ENCODE measurements at places on chromosomes 1 and 21. TPM values are rescaled to one million over a fixed set of nuclear protein-coding genes. Genes with fewer than 3 reads are reported as not detected.

PHACTR4 gene
- 23.2 TPM for polyA plus RNA-seq

SPRR2F gene
- polyA plus RNA-seq, result not detected

CFHR5 gene
- not detected for polyA plus RNA-seq

TMPRSS15 gene
- polyA plus RNA-seq, result 0.09 TPM

LEMD1 gene
- not detected for polyA plus RNA-seq

PKLR gene
- polyA plus RNA-seq, result 19.9 TPM

- DNase-seq, result no peak
Observed at GRCh38 chr1:41891199-41891896, 27.4 kb downstream of the HIVEP3 start.

DNA sequence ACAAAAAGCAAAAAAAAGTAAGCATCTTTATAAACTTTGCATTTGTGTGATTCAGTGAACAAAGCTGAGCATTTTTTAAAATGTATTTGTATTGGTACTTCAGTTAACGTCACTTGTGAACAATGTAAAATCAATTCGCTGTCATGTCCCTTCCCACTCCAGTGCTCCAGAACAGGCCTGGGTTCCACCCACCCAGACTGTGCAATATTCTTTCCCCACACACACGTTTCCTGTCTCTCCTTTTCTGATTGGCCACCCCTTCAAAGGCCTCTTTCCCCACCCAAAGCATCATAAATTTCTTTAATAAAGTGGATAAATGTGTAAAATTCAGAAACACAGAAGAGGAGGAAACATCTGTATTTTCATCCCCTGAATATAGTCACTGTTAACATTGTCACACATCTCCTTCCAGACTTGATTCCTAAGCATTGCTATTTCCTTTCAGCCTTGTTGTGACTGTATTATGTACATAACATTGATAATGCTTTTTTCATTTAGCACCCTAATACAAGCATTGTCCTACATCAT, 12.0 kb downstream of the CLEC20A start:
- no peak for DNase-seq

DNA sequence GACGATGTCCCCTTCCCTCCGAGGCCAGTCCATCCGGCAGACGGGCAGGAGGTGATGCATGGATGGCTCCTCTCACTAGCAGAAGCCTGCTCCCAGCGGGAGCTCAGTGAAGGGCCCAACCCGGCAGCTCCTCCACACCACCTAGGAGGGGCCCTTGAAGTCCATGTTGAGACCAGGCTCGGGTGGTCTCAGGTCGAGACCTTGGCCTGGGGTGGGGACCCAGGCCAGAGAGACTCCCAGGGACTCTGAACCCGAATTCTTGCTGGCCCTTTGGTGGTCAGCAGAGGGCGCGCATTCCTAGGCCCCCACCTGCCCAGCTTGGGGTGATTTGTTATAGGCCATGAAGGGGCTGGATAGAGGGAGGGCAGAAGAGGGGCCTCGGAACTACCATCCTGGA, 642 bp upstream of the NT5C1A start:
- DNase-seq, result peak; percentile 49

GRCh38 chr1:36994294-36994693, 40.0 kb downstream of the GRIK3 start:
- DNase-seq, result no peak

DNA sequence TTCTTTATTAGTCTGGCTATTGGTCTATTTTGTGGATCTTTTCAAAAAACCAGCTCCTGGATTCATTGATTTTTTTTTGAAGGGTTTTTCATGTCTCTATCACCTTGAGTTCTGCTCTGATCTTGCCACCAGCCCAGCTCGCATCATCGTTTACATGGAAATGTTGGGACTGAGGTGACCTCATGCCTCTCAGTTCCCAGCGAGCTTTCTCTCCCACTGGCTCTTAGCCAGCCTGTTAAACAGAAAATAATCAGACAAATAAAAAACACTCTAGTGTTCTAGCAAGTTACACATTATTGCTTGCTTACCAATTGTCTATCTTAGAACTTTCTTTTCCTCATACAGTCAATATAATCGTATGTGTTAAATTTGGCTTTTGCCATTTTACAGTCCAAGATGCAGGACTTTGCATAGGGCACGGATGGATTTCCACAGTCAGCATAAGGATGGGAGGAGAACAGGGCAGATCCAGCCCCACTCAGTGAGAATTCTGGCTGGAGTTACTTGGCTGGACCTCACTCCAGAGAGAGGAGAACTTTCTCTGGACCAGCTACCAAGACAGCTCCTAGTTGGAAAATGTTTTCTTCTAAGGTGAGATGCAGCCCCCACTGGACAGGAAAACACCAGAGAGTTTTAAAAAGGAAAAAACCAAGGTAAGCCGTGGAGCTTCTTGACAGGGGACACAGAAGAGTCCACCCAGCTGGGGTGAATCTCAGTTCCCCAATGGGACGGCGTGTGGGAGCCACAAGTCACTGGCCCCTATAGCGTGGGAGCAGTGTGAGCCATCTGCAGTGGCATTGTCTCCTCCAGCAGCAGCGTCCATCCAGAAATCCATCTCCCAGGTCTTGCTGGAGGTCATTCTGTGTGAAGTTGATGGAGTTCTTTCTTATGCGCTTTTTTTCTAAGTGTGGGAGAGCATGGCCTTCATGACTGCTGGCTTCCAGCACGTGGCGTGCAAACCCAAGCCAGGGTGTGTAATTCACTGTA, 17.6 kb downstream of the PGBD2 start:
- no peak for DNase-seq

GRCh38 chr1:78360584-78360983, 130.2 kb upstream of the PTGFR start:
- DNase-seq, result no peak

DNA sequence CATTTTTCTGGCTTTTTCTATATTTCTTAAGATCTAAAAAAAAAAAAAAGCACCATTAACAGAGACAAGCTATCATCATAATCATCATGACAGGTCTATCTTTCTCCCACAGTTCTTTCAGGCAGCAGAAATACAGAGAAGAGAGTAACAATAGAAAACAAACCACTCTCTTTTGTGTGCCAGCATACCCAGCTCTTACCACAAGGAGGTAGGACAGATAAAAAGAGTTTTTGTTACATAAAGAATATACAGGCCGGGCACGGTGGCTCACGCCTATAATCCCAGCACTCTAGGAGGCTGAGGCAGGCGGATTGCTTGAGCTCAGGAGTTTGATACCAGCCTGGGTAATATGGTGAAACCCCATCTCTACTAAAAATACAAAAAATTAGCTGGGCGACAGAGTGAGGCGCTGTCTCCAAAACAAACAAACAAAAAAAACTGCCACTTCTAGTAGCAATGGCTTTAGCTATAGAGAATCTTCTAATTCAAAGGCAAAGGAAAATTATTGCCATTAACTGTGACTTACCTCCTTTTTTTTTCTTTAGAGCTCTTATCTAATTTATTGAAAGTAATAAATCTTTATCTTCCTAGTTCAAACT, 39.7 kb downstream of the ANKRD13C start:
- no peak for DNase-seq

DNA sequence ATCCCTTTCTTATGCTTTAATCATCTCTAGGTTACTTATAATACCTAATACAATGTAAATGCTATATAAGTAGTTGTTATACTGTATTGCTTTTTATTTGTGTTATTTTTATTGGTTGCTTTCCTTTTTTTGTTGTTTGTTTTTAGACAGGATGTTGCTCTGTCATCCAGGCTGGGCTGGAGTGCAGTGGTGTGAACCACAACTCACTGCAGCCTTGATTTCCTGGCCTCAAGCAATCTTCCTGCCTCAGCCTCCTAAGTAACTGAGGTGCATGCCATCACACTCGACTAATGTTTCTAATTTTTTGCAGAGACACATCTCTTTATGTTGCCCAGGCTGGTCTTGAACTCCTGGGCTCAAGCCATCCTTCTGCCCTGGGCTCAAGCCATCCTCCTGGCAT, 26.9 kb downstream of the KRTAP19-8 start:
- no peak for DNase-seq

DNA sequence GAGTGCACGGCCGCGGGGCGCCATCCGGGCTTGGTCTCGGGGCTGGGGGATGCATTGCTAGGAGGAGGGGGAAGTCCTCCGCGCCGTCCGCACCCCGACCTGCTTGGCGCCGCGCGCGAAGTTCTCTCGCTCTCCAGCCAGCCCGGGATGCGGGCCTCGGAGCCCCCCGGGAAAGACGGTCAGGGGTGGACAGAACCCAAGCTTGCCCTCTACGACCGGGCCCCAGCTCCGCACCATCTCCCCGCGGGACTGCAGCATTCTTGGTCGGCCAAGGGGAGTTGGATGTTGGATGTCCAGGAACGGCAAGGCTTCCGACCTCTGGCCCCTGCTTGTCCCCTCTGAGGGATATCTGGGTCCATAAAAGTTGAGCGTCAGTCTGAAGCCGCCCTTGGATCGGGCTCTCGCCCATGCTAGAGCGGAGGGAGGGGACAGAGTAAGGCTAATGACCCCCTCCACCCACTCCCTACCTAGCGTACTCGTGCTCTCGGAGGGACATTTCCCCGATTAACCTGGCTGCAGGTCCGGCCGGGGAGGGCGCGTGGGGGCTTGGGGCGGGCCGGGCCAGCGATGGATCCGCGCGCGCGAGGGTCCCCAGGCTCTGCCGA, 522 bp downstream of the DISP3 start:
- no peak for DNase-seq

DNA sequence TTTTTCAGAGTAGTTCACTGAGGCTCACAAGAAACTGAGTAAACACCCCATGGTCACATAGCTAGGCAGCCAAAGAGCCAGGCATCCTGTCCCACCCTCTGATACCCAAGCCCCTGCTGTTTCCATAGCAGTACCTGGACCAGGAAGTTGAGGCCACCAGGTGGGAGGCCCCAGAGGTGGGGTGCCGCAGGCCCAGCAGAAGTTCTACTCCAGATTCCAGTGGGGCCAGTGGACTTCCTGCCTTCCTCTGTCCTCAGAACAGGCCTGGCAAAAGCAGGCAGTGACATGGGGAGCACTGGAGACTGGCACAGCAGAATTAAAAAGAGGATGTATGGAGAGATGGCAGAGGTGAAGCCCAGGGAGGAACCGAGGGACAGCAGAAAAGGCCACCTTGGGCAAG, 19.0 kb downstream of the FOXO6 start:
- DNase-seq, result no peak

DNA sequence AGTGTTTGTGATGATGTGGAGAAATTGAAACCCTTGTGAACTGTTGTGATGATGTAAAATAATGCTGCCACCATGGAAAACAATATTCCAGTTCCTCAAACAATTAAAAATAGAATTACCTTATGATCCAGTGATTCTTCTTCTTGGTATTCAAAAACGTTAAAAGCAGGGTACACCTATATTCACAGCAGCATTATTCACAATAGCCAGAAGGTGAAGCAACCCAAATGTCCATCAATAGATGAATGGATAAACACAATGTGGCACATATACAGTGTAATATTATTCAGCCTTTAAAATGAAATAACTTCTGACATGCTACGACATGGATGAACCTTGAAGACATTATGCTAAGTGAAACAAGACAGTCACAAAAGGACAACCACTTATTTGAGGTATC, 59.2 kb downstream of the LYPLAL1 start:
- DNase-seq, result no peak

DNA sequence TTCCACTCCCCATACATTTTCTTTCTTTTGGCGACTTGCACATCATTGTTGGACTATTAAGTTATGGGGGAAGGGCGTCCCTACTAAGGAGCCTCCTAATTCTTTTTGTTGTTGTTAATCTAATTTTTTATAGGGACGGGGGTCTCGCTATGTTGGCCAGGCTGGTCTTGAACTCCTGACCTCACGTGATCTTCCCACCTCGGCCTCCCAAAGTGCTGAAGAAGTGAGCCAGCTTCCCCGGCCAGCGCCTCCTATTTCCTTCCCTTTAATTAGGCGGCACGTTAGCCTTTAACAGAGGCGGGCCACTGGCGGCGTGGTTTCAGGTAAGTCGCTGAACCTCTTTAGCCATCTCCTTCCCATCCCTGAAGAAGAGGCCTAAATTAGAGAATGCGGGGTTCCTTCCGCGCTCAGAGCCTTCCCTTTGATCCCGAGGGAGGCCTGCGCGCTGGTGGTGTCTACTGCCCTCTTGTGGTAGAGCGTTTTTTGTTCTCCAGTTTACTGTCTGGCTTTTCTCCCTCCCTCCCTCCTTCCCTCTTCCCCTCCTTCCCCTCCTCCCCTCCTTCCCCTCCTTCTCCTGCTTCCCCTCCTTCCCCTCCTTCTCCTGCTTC, 38.1 kb downstream of the TNFRSF9 start:
- DNase-seq, result peak; percentile 70

DNA sequence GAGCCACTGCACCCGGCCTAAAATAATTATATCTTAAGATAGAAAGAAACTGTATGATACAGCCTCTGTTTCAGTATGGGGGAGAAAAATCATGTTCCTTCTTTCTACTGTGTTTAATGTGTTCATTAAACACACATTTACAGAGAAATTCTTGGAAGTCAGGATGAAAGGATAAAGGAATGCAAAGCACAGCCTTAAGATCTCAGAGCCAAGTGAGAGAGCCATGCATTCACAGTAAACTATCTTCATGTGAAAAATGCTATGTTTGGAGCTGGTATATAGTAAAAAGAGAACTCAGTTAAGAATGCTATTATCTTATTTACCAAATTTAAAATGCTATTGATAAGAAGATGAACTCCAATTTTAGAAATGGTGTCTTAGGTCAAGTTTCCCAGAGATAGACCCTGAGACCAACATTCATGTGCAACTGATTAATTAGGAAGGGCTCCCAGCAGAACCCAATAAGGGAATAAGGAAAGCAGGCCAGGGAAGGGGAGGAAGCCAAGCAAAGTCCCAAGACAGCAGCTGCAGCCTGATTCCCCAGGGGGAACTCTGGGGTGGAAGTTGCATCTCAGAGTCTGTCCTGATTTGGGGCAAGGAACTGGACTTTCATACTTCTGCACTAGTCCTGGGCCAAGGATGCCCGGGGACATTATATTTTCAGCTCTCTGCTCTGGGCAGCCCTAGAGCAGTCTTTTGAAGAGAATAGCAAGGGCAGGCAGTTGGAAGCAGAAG, 130.0 kb upstream of the ZNF648 start:
- no peak for DNase-seq

DNA sequence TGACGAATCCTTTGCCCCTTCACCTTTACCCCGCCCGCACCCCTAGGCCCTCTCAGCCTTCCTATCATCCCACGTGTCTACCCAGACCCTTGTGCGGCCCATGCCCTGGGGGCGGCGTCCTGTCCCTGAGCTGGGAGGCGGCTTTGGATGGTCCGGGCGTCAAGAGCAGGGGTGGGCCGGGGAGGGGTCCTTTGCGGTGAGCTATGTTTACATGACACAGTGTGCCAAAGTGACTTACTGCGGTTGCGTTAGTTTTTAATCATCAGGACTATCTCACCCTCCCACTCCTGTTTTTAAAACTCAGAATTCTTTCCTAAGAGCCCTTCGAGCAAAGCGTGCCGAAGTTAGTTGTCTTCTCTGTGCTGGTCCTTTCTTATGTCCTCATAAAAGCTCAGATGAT, 144.6 kb downstream of the PGBD5 start:
- no peak for DNase-seq

Measured in kidney (tissue), 22 donors.